Cortex of kidney (tissue), 1 donor: ENCODE measurements at places on chromosomes 16 and 17.

DNA sequence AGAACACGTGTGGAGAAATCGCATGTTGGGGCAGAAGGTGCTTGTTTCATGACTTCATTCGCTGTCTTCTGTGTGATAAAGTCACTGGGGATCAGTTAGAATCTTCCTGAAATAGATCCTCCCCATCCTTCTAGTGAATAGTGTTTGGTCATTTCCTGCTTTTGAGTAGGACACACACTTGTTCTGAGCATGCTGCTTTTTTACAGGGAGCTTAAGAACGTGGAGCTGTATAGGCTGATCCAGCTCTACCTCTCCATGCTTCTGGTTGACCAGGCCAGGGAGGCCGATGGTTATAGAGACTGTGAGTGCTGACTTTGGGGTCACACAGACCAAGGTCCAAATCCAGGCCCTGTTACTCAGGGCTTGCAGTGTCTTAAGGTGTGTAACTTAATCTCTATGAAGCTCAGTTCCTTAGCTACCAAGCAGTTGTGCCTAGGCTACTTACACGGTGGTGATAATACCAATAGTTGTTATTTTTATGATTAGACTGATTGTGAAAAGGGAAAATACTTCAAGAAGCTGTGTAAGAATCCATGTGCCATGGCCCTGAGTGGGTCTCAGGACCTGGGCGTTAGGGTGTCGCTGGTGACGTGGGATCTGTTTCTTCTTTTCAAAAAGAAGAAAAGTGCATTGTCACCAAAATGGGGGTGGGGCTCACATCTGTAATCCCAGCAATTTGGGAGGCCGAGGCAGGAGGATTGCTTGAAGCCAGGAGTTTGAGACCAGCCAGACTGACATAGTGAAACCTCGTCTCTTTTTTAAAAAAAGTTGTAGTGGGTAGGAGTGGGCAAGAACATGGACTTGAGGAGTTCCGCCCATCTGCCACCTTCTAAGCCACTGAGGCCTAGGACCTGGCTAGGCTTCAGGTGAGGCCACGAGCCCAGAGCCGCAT, 64.1 kb upstream of the LGALS9 start:
- DNase-seq: no peak

DNA sequence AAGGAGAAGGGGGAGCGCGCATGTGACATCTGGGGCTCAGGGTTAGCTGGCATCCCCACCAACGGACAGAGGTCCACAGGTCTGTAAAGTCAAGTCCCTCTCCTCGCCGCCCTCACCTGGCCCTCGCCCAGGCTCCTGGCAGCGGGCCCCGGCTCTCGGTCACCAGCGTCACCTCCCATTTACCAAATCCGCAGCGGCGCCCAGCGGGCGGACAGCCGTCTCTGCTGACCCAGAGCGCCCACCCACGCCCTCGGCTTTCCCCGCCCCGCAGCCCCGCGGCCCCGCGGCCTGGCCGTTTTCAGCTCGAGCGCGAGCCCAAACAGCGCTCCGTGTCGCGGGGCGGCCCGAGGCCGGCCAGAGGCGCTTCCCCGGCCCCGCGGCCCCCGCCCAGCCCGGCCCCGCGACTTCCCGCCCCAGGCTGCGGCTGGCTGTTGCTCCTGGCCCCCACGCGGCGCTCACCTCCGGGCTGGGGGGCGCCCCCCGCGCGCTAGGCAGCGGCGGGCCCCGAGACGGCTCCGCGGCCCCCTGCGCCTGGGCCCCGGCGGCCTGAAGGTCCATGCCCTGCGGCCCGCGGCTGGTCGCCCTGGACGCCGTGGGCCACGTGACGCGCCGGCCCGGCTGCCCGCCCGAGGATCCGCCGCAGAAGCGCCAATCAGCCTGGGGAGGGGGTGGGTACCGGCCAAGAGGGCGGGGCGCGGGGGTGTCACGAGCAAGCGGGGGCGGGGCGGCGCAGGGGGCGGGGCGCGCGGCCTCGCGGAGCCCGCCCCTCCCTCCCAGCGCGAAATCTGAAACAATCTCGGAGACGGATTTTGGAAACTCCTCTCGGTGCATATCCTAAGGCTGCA, at the start of gene COPRS:
COPRS (minus strand) TSS at position 603 of the 845 bp plus-strand sequence; CDS start at position 558, 45 bp downstream.
- DNase-seq: no peak

- DNase-seq: no peak
Measured at GRCh38 chr16:83392743-83393142, 415.0 kb upstream of the HSBP1 start.

DNA sequence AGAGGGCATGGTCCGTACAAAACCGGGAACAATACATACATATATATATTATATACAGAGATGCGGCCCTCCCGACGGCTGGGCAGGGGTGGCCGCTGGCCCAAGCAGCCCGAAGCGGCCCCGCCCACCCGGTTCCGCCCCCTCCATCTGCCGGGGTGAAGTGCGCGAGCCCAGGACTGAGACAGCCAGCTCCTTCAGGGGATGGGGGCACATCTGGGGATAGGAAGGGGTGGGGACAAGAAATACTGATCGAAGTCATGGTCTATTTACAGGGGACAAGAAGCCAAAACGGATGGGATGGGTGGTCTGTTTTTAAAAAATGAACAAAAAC, 3.8 kb upstream of the SAMD14 start:
- DNase-seq: no peak

DNA sequence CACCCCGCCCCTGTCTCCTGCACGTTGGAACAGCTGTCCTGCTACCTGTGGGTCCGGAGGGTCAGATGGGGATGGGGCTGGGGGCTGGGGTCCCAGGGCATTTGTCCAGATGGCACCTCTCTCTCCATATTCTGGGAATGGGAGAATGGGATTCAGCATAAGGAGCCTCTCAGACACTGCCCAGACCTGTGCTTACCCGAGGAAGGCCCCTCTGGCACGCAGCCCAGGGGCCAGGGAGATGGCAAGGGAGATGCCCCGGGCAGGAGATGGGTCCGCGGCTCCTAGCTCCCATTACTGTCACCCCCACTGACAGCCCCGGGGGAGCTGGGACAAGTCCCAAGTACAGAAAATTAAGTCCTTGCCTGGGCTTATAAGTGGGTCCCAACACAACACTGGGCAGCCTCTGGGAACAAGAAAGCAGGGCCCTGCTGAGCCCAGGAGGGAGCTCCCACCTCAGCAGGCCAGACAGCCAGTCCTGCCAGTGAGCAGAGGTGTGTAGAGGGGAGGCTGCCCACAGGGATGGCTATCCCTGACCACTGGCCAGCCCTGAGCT, 1.8 kb downstream of the VASN start:
- no peak for DNase-seq

DNA sequence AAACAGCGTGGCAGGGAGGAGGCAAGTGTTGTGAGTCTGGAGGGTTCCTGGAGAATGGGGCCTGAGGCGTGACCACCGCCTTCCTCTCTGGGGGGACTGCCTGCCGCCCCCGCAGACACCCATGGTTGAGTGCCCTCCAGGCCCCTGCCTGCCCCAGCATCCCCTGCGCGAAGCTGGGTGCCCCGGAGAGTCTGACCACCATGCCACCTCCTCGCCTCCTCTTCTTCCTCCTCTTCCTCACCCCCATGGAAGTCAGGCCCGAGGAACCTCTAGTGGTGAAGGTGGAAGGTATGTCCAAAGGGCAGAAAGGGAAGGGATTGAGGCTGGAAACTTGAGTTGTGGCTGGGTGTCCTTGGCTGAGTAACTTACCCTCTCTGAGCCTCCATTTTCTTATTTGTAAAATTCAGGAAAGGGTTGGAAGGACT, at the start of gene CD19:
CD19 (plus strand) TSS at position 171 of the 425 bp plus-strand sequence; CDS start at position 201, 30 bp downstream.
- DNase-seq: no peak

DNA sequence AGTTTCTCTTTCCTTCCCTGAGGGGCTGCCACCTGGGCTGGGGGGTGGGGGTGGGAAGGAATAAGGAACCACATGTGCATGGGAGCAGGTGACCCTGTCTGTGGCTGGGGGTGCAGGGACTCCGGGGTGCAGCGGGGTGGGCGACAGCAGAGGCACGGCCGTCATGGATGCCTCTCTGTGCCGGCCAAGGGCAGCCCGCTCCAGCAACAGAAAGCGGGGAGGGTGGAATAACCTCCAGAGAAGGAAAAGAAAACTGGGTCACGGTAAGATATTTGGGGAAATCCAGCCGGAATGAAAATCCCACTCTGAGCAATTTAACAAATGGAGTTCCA, 4.2 kb downstream of the NDUFAF8 start:
- no peak for DNase-seq
